Thymus (tissue), 14 donors: ENCODE measurements at places on chromosomes 12 and 14.
A peak's percentile ranks its signal among the peaks of the same experiment; 100 is the strongest.

- DNase-seq: no peak
Measured at GRCh38 chr12:88519802-88520435, 60.4 kb downstream of the KITLG start.

DNA sequence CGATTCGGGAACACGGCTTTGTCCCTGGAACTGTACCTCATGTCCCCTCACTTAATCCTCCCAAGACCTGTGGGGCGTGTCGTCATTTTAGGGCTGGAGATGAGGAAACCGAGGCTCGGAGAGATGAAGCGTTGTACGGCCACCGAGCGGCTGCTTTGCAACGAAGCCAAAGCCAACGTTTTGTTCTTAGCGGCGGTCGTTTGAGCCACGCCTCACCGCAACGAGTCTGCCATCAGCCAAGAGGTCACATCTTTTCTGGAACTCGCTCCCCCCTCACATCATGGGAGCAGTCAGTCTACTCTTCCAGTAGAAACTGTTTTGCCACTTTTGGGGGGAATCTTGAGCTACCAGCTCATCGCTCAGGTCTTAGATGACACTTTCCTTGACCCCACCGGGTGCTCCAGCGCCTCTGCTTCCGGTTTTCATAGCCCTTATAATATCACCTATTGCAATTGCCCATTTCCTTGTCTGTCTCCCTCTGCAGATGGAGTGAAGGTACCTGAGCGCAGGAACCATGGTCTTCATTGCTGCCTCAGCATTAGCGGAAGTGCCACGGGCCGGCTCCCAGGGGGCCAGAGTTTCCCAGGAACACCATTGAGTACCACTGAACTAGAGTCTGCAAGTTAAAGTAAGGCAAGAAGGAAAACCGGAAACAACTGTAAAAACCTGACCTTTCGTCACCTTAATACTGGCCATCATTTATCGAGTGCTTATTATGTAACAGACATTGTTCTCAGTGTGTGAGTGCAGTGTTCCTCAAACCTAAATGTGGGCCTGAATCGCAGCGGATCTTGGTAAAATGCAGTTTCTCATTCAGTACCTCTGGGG lies 19.6 kb downstream of the NINJ2 start:
- no peak for DNase-seq

- DNase-seq: no peak
Measured at GRCh38 chr12:9957834-9958233, 13.4 kb upstream of the CLEC12A start.

DNA sequence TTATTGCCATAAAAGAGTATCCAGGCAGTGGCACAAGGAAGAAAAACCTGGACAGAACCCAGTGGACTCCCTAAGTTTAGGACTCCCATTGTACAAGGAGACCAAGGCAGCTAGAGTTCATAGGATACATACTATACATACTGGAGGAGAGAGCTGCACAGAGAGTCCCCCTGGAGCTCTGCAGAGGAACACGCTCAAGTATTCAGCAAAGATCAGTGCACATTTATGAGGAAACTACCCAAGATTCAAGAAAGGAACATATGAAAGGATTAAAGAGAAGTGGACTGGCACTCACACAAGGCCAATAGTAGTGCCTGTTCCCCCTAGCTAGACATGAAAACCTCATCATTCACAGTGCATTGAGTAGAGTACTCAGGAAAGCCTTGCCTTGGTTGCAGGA lies 43.0 kb upstream of the CHPT1 start:
- DNase-seq: no peak

DNA sequence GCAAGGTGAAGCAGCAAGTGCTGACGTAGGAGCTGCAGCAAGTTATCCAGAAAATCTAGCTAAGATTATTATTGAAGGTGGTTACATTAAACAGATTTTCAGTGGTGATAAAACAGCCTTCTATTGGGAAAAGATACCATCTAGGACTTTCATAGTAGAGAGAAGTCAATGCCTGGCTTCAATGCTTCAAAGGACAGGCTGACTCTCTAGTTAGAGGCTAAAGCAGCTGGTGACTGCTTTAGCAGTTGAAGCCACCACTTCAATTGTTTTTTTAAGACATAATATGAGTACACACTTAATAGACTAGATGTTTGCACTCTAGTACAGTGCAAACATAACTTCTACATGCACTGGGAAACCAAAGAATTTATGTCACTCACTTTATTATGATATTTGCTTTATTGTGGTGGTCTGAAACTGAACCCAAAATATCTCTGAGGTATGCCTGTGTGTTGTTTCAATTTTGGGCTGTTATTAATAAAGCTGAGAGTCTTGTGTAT lies 1026.9 kb upstream of the FOXG1 start:
- no peak for DNase-seq

DNA sequence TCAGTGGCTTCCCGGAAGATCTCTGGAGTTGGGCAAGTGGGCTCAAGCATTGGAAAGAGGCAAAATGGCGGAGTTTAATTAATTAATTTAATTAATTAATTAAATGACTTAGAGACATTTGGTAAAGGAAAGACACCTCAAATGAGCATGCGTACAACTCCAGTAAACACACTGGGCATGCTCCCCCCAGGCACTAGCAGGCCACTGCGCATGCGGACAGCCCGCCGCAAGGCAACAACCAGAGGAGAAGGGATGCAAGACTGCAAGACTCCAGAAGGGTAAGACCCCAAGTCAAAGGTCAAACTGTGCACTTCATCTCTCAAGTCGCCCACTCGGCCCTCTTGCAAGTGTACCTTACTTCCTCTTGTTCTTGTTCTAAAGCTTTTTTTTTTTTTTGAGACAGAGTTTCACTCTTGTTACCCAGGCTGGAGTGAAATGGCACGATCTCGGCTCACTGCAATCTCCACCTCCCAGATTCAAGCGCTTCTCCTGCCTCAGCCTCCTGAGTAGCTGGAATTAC lies 57.8 kb upstream of the PSMC1 start:
- no peak for DNase-seq

DNA sequence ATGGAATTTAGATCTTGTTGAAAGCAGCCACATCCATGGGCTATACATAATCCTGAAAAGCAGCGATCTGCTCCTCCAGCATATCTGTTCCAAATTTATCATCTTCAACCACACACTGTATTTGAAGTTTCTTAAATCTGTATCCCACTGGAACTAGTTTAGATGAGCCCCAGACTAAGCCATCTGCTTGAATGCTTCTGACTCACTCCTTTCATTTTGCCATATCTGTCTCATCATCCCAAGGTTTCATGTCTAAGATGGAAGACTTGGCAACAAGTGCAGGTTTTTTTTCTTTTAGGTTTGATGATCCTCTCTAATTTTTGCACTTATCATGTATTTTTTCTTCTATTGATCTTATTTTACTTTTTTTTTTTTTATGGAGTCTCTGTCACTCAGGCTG lies 54.4 kb upstream of the TMEM263 start:
- DNase-seq: no peak

DNA sequence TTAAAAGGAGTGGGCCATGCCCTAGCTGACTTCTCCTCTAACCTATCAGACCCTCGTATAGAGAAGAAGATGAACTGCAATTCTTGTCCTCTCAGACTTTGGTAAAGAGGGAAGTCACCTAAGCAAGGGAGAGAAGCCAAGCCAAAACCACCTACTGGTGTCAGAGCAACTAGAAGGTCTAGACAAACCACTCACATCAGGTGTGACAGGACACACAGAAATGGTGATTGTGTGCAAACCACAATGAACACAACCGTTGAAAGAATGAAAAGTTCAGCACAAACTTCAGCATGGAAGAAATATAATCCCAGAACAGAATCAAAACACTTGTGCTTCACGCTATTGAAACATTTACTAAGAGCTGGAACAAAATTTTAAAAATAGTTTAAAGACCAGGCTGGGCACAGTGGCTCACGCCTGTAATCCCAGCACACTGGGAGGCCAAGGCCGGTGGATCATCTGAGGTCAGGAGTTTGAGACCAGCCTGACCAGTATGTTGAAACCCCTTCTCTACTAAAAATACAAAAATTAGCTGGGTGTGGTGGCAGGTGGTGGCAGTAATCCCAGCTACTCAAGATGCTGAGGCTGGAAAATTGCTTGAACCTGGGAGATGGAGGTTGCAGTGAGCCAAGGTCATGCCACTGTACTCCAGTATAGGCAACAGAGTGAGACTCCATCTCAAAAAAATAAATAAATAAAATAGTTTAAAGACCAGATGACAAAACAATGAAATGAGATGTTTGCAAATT lies 56.2 kb upstream of the NTF3 start:
- no peak for DNase-seq

- DNase-seq: no peak
Measured at GRCh38 chr14:31207287-31207754, 272 bp downstream of the HECTD1 start.

GRCh38 chr12:93829016-93829415 lies 151.8 kb downstream of the CRADD start:
- DNase-seq: no peak

- DNase-seq: peak; percentile 63
Measured at GRCh38 chr12:49866859-49867569, 24.1 kb upstream of the BCDIN3D start.

DNA sequence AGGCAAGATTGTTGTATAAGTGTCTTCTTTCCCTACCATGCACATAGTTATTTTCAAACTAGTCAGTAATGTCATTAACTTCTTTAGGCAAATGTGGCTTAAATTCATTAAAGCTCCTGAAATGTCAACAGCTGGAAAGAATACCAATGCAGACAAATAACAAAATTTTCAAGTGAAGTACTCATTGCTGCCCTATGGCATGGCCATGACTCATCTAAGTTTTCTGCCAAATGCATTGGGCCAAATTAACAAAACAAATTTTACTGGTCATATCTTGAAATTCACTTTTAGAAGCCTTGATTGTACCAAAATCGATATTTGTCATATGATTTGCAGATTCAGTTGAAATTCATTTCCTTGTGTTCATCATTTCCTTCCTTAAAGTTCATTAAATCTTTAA lies 915.9 kb downstream of the SLC6A15 start:
- no peak for DNase-seq

DNA sequence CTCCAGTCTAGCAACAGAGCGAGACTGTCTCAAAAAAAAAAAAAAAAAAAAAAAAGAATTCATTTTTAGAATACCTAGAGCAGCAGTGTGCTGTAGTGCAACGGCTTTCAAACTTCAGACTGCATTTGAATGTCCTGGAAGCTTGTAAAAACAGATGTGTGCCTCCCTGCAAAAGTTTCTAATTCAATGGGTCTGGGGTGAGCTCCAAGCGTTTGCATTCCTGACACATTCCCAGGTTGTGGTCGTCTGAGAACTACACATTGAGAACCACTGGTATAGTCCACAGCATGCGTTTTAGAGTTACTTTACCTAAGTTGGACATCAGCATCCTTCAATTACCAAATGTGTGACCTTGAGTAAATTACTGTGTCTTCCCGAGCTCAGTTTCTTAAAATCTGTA lies 816.8 kb downstream of the NRXN3 start:
- no peak for DNase-seq
